ENCODE measurements at places on chromosomes 7 and 10.
A peak's percentile ranks its signal among the peaks of the same experiment; 100 is the strongest.

DNA sequence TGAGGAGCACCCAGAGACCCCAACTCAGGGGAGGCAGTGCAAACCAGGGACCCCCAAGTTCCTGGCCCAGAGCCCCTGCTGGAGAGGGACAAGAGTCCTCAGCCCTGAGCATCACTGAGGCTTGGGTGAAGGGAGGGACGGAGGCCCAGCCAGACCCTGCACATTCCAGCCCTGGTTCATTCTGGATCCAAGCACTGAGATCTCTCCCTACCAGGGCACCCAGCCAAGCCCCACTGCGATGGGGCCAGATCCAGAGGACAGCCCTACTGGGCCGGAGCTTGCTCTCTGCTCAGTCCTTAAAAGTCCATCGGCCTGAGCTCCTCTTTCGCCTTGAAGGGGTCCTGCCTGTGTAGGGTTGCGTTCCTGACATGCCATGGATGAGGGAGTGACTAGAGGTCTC lies 40.5 kb upstream of the RABGEF1 start:
- no peak for DNase-seq

- no peak for DNase-seq
Observed at GRCh38 chr7:142796501-142797390, 26.0 kb downstream of the PRSS2 start.

DNA sequence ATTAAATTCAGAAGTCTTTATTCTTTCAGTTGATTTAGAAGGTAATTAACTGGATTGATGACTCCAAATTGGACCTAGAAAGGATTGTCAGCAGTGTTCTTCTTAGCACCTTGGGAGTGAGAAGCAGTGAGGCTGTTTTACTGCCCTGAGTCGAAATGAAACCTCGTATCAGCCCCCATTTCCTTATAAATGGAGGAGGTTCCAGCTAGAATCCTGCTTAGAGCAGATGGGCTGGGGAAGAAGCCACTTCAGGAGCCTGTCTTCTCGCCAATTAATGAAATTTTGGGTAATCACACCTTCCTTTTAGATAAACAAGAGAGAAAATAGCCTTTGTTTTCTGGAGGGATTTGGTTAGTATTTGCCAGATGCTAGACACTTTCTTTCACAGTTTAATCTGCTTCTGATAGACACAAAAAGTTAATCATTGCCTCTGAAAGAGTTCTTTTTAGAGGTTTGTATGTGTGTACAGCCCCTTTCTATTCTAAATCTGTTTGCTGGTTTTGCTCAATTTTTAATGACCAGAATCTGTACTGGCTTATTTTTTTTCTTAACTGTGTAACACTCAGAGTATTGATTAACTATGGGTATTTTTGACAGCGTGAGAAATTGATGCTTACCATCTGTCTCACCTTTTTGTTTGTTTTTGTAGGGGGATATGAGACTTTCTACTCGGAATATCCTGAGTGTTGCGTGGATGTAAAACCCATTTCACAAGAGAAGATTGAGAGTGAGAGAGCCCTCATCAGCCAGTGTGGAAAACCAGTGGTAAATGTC lies 4.6 kb downstream of the DUSP5 start:
- no peak for DNase-seq

- DNase-seq: peak; percentile 82
Observed at GRCh38 chr10:105800641-105801040, 1159.6 kb downstream of the SORCS3 start.

DNA sequence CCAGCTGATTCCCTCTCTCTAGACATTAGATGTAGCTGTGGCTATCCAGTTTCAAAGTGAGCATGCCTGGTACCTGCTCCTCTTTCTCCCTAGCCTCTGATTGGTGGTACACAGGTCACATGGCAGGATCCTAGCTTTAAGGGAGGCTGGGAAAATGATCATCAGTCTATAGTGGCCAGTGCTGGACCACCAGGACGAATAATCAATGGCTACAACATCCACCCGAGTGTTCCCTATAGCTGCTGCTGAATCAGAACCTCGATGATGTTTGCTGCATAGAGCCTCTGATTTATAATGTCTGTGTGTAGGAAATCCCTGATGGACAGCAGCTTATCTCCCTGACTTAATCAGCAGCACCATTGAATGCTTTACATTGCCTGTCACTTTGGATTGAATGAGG lies 28.9 kb upstream of the LMTK2 start:
- no peak for DNase-seq

DNA sequence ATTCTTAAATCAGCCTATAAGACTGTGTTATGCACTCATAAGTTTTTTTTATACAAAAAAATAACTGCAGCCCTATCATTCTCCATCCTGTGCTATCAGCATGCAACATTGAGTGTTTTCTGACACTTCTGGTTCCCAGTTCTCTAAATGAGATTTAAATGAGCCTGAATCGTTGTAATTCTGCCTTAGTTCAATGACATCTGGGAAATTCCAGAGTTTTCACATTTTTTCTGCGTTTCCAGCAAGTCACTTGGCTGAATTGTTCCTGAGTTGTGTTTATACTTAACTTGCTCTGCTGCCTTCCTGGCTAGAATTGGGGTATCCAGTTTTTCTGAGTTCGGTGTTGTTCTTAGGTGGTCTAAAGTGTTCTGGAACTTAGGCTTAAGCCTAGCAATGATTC lies 636.1 kb upstream of the FZD8 start:
- no peak for DNase-seq

DNA sequence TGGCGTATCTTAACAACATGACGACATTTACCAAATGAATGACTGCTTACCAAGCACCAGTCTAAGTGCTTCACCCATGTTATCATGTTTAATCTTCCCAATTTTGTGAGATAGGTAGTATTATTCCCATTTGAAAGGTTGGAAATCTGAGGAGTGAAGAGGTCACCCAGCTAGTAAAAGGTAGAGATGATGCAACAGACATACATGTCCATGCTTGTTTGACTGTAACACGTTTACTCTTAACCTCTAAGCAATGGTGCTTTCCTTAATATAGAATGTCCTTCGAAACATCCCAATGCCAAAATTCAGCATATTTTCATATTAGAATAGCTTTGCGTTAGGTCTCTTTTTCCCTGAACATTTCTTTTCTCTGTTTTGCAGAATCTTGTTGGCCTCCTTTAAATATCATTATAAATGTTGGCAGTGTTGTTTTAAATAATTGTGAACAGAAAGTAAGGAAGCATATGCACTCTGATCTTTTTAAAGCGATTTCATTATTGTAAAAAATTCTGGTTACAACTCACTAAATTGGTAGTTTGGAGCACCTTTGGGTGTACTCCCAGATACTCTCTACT lies 722.8 kb downstream of the AUTS2 start:
- no peak for DNase-seq

DNA sequence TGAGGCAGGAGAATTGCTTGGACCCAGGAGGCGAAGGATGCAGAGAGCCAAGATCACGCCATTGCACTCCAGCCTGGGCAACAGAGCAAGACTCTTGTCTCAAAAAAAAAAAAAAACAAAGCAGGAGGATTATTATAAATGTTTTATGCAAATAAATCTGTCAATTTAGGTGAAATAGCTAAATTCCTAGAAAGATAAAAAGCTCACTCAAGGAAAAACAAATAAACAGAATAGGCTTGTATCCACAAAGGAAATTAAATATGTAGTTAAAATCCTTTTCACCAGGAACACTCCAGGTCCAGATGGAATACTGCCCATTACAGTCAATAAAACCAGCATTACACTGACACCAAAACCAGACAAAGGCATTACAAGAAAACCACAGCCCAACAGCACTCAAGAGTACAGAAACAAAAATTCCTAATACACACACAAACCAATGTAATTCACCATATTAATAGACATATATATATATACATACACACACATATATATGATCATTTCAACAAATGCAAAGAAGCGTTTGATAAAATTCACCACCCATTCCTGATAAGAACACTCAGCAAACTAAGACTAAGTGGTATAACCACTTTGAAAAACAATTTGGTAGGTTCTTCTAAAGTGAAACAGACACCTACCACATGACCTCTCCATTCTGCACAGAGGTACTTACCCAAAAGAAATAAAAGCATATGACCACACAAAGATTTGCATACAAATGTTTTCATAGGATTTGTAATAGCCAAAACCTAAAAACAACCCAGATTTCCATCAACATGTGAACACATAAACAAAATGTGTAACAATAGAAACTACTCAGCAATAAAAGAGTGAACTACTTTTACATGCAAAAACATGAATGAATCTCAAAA lies 38.8 kb downstream of the ABI1 start:
- no peak for DNase-seq

- peak; percentile 71 for DNase-seq
Observed at GRCh38 chr10:16597656-16598055, 76.0 kb upstream of the C1QL3 start.

DNA sequence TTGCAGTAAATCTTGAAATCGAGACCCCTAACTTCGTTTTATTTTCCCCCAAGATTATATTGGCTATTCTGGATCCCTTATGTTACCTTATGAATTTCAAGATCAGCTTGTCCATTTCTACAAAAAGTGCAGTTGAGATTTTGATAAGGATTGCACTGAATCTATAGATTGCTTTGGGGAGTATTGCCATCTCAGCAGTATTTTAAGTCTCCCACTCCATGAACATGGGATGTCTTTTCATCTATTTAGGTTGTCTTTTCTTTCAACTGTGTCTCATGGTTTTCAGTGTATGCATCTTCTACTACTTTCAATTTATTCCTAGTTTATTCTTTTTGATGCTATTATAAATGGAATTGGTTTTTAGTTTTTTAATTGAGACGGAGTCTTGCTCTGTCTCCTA lies 89.6 kb downstream of the EZH2 start:
- DNase-seq: no peak

GRCh38 chr10:109411917-109412316 lies 511.4 kb downstream of the XPNPEP1 start:
- DNase-seq: no peak

DNA sequence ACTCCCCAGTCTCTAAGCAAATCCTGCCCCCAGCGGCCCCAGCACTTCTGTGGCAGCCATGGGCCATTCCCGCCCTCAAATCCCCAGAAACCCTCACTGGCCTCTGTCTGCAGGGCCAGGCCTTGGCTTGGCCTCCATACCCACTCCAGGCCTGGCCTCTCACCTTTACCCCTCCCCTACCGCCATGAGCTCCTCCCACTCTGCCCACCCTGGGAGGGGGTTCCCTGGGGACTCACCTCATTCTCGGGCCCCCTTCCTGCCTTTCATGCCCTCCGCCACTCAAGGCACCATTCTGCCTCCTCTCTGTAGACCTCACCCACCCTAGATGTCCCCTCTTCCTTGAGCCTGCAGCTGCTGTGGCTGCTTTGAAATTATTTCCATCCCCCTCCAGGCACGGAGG lies 41.0 kb downstream of the PRF1 start:
- DNase-seq: no peak

DNA sequence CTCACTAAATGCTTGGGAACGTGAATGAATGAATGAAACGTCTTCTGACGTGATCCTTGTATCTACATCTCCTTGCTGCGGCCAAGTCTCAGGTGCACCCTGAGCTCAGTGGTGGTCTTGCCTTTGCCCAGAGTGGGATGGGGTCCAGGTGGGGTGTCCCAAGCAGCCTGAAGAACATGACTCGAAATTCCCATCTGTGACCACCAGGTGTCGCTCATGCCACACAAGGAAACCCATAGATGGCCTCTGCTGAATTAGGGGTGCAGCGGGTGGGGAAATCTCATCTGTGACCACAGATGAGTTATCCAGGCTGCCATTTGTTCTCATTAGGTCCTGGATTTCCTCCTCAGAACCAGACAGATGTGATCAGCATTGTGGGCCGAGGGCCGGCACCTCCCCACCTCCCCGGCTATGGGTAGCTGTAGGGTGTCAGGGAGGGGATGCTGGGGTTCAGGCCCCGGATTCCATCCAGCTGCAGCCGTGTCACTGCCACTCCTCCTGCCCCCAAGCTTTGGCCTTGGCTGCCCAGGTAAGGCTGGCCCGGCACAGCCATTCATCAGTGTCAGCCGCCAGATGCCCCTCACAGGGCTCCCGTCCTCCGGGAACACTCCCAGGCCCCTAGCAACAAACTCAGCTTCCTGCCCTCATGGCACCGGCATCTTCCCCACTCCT lies 21.0 kb upstream of the GNA12 start:
- peak; percentile 46 for DNase-seq

GRCh38 chr7:98993024-98993897 lies 114.9 kb downstream of the TRRAP start:
- DNase-seq: no peak

- DNase-seq: no peak
Observed at GRCh38 chr7:98250789-98251188, 1.2 kb downstream of the TECPR1 start.

- peak; percentile 31 for DNase-seq
Observed at GRCh38 chr10:112374724-112375541, 1.0 kb downstream of the ACSL5 start.

DNA sequence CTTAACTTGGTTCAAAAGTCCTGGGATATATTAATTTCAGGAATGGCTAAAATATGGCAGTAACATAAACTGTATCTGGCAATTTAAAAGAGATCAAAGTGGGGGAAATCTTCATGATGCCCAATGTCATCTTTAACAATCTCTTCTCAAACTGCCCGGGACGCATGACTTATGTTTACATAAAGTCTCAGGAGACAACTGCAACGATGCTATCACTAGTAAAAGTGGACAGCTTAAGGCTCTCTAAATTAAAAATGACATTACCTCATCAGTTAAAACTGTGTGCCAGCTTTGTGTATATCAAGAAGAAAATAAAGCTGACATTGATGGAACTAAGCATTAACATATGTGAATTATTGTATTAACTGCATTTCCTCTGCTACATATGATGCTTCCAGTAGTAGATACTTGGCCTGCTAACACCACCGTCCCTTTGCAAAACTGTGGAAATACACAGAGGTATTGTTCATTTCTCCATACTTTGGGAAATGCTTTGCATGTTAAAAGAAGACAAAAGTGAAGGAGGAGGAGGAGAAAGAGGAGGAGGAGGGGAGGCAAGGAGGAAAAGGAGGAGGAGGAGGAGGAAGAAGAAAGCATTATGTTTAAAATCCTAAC lies 62.4 kb downstream of the NRP1 start:
- DNase-seq: no peak

GRCh38 chr10:69406816-69407580 lies 9.7 kb downstream of the TACR2 start:
- DNase-seq: no peak

- peak; percentile 58 for DNase-seq
Observed at GRCh38 chr7:81469869-81470723, 299.8 kb downstream of the HGF start.

GRCh38 chr7:90768301-90768700 lies 172.2 kb downstream of the CDK14 start:
- no peak for DNase-seq

Measured in MG63 (cell line).